ENCODE measurements at places on chromosomes 12 and 14.

DNA sequence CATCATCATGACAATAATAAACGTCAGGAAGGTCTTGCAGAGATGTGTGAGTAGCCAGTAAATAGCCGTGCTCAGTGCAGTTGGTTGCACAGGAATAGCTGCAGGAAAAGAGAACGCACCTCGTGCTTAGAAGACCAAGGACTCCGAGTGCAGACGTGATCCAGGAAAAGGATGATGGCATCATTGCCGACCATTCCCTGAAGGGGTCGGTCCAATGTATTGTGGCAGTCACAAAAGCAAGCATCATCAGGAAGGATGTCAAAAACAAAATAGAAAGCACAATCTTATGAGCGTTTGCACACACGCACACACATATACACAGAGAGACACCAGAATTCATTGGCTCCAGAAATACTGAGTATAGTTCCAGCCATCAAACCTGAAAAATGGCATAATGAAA is 12.8 kb downstream of the DUSP6 start:
- no peak for DNase-seq

- no peak for DNase-seq
Measured at GRCh38 chr14:90060965-90061684, 669 bp upstream of the KCNK13 start.

GRCh38 chr14:31545328-31545727 is 15.9 kb upstream of the NUBPL start:
- DNase-seq, result no peak

DNA sequence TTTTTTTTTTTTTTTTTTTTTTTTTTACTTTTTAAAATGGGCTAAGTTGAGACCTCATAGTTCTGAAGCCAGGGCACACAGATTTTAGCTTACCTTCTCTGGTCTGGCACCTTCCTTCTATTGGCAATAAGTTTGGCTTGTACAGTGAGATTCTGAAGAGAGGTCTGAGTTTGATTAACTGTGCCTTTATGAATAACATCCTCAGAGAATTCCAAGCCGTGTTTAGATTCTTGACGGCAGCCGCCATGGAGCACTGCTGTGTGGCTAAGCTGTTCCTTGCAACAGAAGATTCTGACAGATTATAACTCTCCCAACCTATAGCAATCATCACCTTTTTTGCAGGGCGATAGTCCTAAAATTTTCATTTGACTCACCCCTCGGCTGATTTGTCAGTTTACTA is 354.9 kb upstream of the FAR2 start:
- no peak for DNase-seq

DNA sequence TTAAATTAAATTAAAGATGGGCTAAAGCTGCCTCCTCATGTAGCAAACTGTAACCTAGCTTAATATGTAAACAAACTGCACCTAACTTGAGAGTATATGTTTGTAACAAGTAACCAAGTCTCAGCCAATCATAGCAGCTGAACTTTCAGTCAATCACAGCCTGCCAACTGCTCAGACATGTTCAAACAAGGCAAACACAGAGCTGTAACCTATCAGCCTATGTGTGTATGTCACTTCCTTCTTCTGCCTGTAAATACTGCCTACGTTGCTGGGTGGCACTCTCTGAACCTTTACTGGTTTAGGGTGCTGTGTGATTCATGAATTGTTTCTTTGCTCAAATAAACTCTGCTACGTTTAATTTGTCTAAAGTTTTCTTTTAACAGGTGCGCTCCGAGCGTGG is 2.9 kb downstream of the SERPINA6 start:
- DNase-seq, result peak; percentile 5

DNA sequence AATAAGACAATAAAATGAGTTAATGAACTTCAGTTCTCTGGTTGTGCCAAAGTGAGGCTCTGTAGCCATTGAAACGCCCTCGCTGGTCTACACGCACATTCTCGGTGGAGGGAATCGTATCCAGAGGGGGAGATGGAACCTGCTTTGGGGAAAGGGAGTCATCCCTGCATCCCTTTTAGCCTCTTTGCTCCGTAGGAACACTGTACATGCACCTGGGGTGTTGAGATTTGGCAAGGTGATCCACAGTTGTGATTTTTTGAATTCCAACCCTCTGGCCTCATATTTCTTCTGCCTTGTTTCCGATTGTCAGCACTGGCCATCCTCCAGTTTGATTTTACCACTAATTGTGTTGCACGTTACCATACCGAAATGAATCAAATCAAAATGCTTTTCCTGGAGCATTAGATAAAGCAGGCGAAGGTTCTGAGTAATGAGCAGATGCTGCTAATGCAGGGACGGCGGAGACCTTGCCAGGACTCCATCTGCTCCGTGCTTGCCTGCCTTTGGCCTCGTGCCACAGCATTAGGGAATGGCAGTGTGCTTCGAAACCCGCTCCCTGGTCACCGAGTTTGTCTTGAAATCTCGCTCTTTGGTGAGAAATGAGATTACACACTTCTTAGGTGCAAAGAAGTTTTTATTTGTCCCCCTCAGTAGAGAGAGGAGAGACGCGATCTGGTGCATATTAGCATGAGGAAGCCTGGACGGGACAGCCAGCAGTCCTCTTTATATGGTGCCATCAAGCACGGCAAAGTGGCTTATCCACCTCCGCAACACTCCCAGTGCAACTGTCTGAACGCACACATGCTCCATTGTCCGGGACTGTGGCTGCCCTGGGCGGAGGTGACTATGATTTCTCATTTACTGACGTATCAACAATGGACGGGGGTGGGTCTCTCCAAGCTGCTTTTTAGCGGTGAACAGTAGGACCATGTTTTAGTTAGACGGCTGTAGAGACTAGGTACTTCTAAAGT is 59.1 kb downstream of the FBXW8 start:
- DNase-seq, result no peak

DNA sequence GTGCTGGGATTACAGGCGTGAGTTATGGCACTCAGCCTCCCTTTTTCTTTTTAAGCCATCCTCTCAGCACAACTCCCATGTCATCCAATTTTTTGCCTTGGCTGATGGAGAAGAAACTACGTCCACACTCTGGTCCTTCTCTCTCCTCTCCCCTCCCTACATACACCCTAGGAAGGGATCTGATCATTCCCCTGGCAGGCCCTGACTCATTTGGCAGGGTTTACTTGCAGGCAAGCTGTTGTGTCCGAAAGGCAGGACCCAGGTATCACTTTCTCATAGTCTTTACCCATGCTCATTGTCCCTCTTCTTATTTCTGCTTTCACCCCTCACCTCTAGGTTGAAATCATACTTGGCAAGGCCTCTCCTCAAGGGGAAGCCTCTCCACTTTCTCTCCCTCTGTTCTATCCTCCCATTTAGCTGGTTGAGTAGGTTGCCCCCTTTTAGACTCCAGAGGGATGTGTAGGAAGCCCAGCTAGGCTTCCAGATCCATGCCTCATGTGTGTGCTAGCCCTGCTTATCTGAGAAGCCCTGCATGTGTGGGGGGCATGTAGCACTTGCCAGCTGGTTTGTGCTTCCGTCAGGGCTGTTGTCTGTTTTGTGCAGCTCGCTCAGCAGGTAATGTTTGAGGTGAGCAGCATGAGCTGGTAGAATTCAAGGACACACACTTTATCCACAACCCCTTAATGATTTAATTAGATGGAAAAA is 14.8 kb downstream of the GPR19 start:
- no peak for DNase-seq
